ENCODE measurements at places on chromosomes 1 and 21.
A peak's percentile ranks its signal among the peaks of the same experiment; 100 is the strongest.

DNA sequence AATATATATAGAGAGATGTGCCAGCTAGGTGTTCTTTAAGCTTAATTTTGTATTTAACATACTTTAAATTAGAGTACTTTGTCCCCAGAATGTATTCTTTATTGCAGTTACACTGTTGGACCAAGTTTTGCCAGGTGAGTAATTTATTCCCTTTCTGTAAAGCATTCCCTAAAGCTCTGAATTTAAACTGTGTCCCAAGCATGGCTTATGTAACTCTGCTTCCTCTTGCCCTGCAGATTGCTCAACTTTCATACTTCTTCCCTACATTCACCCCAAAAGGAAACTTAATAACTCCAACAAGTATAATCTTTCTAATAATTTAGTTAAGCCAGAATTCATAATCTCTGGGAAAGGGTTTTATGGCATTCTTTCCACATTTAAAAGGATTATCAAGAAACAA is 5.6 kb downstream of the LYPLAL1 start:
- DNase-seq: no peak

GRCh38 chr1:121458291-121459048 is 273.7 kb downstream of the SRGAP2C start:
- DNase-seq: no peak

DNA sequence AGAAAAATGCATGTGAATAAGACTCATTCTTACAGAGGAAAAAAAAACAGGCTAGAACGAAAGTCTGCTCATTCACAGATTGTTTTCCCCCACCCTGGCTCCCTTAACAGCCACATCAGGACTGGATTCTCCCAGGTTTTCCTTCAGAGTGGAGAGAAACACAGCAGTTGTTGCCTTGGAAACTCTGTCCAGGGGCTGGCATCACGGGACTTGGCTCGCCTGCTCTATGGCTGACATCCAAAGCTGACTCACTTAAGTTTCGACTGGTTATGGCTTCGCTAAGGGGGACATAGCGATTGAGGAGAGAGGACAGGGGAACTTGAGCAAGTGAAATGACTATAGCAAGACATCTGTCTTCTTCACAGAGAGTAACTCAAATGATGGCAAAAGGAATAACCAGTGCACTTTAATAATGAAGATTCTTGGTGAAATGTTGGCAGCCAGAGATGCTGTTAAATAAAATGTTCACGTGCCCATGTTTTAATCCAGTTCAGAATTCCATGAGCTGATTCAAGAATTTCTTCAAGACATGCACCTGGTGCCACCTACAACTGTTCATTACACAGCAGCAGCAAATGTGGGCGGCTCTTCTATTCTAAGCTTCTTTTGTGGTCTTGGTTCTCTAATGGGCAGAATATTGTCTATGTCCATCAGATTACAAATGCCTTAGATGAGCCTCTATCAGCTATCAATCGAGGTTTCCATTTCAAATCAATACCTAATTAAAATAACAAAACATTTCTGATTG is 21.8 kb downstream of the MIS18A start:
- peak; percentile 89 for DNase-seq

DNA sequence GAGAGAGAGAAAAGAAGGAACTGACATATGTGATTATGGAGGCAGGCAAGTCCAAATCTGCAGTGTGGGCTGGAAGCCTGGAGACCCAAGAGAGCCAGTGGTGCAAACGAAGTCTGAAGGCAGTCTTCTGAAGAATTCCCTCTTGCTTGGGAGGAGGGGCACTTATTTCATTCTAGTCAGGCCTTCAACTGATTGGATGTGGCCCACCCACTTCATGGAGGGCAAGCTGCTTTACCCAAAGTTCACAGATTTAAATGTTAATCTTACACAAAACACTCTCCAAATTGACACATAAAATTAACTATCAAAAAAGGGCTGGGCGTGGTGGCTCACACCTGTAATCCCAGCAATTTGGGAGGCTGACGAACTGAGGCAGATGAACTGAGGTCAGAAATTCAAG is 103.5 kb upstream of the RAB3GAP2 start:
- no peak for DNase-seq
